BJ (cell line): ENCODE measurements at places on chromosomes 2 and 18.

- DNase-seq: no peak
These were observed 6.3 kb downstream of the ANKRD53 start for GRCh38 chr2:70984576-70985282.

DNA sequence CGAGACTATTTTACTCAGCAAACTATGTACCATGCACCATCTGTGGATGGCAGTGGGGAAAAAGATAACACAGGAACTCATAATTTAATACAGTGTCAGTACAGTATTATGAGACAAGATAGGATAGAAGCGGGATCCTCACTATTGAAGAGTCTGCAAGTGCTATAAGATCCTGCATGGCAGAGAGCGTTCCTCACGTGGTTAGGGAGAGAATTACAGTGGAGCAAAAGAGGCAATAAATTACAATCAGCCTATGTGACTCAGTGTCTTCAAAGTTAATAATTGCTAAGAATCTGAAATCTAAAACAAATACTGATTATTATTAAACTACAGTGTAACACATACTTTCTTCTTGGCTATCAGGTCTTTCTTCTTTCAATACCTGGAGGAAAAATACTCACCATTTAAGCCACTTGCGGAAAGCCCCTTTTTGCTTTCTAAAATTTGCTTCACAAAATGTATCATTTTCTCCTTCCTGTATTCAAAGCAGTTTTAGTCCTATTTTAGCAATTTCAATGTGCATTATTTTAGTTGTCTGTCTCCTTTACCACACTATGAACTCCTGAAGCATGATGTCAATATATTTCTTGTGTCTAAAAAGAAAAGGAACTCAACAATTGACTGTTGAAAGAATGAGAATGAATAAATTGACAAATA is 342.9 kb downstream of the SPAG16 start:
- no peak for DNase-seq

DNA sequence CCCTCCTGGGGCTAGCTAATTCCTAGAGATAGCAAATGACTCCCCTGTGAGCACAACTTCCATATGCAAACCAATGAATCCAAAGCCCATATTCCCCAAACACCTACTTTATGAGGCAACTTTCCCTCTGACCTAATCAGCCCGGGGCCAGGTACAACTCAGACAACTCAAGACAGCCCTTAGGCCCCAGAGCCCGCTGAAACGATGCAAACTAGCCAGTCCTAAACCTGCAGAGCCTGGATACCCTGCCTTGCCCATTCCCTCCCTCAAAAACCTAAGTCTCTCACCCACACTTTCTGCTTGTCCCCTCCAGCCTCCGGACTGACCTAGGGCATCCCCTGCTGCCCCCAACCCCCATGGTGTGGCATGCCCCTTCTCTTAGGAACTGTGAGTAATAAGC is 142.8 kb downstream of the ACTR3 start:
- no peak for DNase-seq

DNA sequence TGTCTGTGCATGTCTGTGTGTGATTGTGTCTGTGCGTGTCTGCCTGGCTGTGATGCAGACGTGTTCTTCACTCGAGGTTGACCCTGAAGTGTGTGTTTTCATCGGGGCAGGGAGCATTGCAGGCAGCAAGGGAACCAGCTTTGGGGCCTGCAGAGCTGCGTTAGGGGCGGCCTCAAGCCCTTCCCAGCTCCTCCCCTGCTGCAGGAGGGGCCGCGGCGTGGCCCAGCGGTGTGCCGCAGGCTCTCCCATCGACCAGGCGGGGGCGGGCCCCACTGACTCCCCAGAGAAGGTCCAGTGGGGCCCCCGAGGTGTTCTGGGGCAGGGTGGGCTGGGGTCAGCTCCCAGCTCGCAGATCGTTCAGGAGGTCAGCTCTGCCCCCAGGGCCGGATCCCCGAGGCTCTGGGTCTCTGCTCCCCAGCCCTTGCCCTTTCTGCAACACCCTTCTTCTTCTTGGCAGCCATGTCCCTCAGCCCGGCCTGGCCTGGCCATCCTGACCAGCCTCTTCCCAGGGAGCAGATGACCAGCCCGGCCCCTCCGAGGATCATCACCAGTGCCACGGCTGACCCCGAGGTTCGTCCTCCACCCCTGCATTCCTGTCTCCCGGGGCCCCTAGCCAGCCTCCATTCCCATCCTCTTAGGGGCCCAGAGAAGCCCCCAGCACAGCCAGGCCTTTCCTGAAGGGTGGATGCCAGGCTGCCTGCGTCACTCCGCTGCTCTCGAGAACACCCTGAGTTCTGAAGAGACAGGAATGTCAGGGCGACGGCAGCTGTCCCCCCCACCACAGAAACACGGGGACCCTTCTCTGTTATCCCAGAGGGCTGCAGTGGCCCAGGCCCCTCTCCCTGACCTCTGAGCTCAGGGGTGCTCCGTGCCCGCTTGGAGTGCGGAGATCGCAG is 11.1 kb upstream of the KLHL30 start:
- no peak for DNase-seq

DNA sequence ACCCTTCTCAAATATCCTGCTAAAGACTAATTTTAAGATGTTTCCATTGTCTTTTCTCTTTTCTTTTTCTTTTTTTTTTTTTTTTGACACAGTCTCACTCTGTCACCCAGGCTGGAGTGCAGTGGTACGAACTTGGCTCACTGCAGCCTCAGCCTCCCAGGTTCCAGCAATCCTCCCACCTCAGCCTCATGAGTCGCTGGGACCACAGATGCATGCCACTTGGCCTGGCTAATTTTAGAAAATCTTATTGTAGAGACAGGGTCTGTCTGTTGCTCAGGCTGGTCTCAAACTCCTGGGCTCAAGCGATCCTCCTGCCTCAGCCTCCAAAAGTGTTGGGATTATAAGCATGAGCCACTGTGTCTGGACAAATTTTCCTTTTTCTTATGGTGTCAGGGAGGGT is 167.5 kb downstream of the MCFD2 start:
- no peak for DNase-seq

DNA sequence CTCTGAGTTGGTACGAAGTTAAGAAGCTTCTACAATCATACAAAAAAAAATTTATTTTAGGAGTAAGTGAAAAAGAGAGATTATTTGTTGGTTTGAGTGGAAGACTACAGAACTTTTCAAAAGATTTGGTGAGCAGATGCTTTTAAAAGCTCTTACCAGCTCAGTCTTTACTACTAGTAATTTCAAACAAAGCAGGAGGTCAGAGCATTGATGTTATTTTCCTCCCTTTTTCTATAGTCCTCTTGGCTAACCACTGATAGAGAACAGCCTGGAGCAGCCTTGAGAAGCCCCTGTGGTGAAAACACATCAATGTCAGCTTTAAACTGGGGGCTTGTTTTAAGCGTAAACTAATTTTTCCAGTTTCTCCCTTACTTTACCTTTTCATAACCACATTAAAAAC is 559.3 kb upstream of the CDH2 start:
- no peak for DNase-seq

DNA sequence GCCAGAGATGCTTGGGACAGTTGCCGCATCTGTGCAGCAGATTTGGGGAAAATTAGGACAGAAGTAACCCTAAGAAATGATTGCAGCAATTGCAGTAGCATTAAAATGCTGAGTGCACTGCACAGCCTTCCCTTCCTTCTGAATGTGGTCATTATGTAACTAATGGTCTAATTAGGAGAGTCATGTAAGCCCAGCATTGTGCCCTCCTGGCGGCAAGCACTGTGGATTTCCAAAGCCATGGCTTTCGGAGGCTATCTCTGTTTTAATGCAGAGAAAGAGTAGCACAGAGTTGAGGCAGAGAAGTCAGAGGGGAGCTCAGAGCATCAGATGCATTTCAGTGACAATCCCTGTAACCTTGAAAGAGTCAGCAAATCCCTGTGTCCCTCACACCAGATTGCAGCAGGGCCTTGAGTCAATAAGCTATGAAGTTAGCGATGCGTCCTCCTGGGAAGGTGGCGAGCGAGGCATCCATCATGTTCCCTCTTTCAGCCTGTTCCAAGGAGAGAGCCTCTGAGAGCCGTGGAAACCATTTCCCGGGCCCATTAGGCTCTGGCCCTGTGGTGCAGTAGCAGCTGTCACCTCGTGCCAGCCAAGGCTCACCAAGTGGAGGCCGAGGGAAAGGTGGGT is 307.2 kb downstream of the FBXO15 start:
- DNase-seq: no peak

DNA sequence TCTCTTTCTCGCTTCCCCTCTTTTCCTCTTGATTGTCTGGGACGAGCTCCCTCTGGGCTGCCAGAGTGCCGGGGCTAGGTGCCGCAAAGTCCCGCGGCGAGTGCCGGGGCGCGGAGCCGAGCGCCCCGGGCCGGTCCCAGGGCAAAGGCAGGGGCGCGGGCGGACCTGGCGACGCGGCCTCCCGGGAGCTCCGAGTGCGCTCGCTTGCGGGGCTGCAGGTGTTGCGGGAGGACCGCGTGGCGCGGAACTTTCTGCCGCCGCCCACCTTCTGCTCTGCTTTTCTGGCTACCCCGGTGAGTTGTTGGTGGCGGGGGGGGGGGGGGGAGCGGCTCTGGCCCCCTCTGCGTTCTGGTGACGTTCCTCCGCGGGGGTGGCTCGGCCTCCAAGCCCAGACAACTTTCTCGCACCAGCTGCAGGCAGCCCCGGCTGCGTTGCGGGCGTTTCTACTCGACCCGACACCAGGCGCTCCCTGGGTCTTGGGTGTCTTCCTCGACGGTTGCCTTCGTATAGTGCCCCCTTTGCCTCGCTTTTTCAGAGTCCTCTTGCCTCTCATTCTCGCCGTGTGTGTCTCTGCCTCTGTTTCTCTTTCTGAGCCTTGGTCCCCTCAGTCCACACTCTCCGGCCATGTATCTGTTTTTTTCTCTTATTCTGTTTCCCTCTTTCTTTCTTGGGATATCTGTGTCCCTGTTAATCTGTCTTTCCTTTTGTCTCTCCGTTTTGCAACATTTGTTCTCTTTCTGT is 759 bp downstream of the GALNT13 start:
- no peak for DNase-seq

DNA sequence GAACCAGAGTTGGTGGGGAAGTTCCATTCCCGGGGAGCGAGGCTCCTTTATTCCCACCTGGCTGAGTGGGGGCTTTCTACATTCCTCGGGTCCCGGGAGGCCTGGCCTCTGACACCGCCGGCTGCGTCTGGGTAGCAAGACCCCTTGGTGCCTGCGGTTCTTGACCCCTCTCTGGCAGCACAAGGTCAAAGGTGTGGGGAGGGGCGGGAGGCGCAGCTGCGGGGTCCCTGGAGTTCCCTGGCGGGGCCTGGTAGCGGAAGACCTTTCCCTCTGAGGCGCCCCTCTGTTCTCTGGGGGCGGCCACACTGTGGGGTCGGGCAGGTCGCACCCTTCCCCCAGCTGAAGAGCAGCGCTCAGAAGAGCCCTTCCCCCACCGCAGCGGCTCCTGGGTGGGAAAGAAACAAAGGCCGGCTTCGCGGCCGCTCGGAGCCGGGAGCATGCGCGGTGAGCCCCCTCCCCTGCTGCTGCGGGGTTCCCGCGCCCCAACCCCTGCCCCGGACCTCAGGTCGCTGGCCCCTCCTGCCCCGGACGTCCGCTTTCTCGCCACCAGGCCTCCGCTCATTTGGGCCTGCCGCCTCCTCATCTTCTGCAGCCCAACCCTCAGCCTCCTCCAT is 146.3 kb downstream of the ANKRD44 start:
- DNase-seq: no peak

GRCh38 chr2:127085317-127085681 is 21.7 kb downstream of the BIN1 start:
- DNase-seq: no peak

- DNase-seq: no peak
These were observed 135.1 kb upstream of the GPC1 start for GRCh38 chr2:240300261-240300821.

DNA sequence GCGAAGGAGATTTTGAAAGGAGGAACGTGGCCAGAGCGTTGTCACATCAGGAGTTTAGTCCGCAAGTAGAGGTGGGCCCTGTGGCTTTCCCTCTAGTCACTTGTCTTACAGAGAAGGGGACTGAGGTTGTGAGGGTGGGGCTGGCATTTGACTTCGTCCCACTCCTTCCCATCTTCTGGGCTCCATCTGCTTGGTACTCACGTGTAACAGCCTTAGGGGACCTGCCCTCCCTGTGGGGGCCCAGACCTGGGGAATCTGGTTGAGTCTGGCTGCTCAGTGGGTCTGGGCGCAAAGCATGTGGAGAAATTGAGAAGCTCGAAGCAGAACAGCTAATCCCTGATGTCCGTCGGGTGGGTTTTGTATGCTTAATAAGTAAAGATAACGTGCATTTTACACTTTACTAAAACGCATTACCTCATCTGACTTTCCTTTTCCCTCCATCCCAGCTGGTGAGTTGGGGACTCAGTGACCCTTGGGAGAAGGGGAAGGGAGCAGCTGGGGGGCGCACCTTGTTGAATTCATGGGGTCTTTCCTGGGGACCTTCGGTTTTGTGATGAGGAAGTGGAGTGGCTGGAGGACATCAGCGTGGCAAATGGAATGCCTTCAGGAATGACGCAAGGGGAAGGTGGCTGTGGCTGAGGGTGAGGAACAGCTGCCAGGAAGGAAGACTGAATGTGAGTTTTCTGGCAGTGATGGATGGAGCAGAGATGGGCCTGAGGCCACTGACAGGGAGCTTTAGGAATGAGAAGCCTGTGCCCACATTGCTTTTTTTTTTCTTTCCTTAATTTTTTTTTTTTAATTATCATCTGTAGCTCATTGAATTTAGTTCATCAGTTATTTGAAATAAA is 44.8 kb downstream of the ASAP2 start:
- DNase-seq: no peak

- no peak for DNase-seq
These were observed 55.1 kb downstream of the CYP27C1 start for GRCh38 chr2:127164761-127165538.

DNA sequence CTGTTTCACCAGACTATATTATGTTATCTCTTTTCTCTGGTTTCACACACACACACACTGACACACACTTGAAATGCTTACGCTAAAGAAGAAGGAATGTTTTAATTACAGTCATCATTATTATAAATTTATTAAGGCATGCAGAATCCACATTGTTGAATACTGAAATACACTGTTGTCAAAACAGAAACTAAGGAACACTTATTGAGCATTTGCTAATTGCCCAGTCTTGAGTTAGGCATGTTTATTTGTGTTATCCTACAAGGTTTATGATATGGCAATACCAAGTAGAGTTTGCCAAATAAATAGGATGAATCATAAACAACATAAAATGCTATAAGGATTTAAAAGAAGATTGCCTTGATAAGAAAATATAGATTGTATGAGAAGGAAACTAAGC is 917.0 kb upstream of the PIK3C3 start:
- DNase-seq: no peak

GRCh38 chr2:28425464-28425835 is 32.8 kb downstream of the FOSL2 start:
- DNase-seq: no peak
